ENCODE measurements at places on chromosomes 1 and 21.
A peak's percentile ranks its signal among the peaks of the same experiment; 100 is the strongest.

DNA sequence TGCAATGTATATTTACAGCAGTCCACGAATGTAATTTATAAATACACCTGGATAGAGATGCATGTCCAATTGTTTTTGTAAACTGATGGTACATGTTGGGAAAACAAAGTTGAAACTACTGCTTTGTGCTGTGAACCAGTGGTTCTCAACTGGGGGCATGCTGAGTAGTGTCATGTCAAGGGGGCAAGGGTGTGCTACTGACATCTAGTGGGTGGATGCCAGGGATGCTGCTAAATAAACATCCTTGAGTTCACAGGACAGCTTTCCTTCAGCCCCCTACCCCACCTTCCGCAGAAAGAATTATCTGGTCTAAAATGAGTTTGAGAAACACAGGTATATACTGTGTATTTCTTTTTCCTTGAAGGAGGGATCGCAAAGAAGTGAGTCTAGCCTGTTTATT, 95.9 kb downstream of the RASAL2 start:
- peak; percentile 72 for DNase-seq

DNA sequence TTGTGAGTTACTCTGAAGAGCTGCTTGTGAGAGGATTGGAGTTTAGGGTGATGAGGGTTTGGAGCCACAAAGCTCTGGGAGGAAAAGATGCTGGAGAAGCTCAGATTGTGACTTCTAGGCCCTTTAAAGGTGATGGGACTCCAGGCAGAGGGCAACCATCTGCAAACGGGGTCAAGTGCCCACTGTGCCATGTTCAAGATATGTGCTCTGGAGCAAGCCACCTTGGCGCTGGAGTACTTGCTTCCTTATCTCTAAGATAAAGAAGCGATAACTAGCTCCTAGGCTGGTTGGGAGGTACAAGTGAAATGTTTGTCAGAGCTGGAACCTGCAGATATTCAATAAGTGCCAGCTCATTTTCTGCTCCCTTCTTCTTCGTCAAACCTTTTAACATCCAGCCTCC, 14.3 kb upstream of the FOXE3 start:
- no peak for DNase-seq

- peak; percentile 25 for DNase-seq
Observed at GRCh38 chr1:156009404-156009803, 11.3 kb downstream of the SSR2 start.

DNA sequence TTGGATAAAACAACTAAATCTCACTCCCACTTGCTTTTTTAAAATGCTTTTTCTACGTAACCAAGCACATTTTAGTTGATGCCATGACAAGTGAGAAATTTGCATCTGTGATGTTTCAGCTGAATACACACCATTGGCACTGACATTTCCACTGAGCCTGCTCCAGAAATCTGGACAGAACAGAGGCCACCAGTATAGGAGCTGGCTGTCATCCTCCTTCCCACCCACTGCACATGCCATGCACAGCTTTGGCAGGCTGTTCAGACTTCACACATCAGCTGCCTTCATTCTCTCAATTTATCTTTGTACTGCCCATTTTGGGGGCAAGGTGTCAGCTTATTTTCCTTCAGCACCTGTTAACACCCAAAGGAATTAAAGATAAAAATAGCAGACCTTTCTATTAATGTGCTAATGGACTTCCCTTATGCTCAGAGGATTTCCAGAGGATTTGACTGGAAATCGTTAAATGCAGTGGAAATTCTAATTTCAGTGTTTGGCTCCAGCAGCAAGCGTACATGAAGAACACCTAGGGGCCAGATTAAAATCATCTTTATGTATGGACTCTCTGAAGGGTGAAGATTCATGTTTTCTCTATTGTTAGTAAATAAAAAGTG, 12.9 kb upstream of the PODN start:
- DNase-seq = no peak

GRCh38 chr1:205041998-205042910, 758 bp upstream of the CNTN2 start:
- DNase-seq = no peak

- DNase-seq = no peak
Observed at GRCh38 chr1:94355485-94355980, 62.7 kb upstream of the ABCD3 start.

GRCh38 chr1:10033359-10033845, 644 bp downstream of the UBE4B start:
- DNase-seq = peak; percentile 63

GRCh38 chr1:155001675-155002463, 733 bp upstream of the ZBTB7B start:
- DNase-seq = peak; percentile 99

- DNase-seq = no peak
Observed at GRCh38 chr1:222167896-222168295, 380.0 kb downstream of the HHIPL2 start.

DNA sequence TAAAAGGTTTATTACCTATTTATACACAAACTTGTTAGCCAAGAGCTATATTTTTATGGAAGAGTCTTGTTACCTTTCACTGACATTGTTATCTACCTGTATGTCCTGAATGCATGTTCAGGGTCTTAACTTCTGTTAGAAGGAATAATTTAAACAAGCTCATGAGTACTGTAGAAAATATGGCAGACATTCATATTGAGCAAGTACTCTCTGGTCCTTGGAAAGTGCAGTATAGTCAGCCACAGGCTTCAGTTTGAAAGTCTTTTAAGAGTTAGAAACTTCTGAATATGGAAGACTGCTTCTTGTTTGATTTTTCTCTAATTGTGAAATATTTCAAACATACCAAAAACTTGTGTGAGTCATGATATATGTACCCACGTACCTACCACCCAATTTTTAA, 16.6 kb downstream of the DIP2A start:
- no peak for DNase-seq

GRCh38 chr1:8162168-8162567, 136.1 kb upstream of the ERRFI1 start:
- DNase-seq = no peak

DNA sequence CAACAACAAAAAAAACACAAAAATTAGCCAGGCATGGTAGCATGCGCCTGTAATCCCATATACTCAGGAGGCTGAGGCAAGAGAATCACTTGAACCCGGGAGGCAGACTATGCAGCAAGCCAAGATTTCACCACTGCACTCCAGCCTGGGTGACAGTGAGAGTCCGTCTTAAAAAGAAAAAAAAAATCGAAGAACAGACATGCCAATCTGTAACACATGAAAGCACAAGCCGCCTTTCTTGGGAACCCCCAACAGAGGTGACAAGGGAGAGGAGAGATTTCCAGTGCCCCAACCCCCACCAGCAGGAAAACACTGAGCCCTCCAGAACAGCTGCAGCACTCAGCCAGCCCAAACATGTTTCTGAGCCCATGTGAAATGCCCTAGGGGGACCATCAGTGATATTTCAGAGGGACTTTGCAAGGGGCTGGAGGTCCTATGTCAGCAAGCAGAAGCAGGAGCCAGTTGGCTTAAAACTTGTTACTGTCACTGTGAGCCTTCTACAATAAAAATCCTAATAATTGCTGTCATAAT, 14.2 kb upstream of the EFNA1 start:
- DNase-seq = no peak

DNA sequence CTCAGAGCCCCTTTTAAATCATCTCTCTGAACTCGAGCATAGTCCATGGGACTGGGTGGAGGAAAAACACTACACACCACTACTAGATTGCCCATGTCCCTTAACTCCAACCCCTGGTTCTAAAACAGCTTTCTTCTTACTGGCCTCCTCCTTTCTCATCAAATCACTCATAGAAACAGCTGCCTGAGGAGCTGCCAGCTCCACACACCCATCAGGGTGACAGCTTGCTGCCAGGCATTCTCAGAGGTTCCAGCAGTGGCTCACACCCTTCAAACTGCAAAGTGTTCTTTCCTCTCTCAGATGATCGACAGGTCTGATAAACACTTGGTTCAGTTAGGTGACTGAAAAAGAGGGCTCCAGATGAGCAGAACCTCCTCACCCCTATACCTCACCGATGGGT, 543.0 kb upstream of the PLXNA2 start:
- DNase-seq = no peak

DNA sequence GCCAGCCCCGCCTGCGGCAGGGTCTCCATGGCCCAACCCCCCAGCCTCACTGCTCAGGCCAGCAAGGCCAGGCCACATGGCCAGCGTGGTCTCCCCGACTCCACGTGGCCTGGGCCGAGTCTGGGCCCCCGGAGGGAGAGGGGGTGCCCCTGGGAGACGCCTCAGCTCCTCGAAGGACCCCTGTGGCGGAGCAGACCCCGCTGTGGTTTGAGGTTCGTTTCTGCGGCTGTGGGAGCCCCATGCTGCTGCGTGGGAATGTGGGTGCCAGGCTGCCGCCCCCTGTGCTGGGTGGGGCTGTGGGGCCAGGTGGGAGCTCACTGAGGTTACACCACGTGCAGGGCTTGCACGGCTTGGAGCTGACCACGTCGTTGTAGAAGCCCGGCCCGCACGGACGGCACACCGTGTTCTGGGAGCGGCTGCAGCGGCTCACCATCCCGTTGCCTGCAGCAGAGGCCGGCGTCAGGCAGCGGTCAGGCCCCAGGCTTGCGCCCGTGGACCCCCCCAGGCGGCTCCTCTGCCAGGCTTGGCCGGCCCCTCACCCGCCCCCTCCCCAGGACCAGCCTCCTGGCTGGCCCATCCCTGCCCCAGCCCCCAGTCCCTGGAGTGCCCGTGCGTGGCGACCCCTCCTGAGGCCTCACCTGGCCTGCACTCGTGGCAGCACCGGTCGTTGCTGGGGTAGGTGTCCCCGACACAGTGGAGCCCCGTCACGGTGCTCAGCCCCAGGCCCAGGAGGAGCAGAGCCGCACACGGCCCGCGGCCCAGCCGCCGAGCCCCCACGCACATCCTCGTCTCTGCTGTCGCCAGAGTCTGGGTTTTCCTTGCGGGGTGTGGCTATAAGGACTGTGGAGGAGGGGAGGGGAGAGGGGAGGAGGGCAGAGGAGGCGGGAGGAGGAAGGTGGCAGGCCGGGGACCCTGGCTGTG, at the start of gene TNFRSF4:
Gene TNFRSF4 (minus strand): TSS at position 809 of the 921 bp plus-strand sequence. CDS start 26 bp downstream, at position 783.
- no peak for DNase-seq

GRCh38 chr1:228958121-228958520, 222.8 kb downstream of the RHOU start:
- DNase-seq = no peak

DNA sequence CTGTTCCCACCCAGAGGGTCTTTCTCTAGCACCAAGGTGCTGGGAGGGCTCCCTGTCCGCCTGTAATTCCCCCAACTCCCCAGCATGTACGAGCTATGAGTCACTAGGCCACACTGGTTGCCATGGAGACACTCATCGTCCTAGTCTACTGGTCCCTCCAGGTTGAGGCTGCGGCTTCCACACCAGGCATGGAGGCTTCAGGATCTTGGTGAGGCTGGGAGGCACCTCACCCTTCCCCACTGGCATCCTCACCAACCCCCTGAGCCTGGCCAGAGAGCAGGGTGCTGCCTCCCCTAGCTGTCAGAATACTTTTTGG, 75.6 kb upstream of the KAZN start:
- DNase-seq = no peak

- no peak for DNase-seq
Observed at GRCh38 chr1:222420633-222421032, 127.3 kb downstream of the HHIPL2 start.

DNA sequence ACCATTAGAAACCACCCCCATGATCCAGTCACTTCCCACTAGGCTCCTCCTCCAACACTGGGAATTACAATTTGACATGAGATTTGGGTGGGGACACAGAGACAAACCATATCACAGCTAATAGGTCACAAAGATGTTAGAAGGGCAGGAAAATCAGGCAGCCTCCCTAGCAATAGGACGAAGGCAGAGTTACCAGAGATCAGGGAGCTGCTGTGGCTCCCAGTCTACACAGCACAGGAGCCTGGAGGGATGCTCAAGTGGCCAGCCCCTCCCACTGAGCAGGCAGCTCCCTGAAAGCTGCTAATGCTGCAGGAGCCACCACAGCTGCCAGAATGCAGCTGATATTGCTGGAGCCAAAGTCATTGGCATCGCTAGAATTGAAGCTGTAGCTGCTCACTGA, 51.0 kb downstream of the CR1L start:
- DNase-seq = no peak

GRCh38 chr1:16289959-16290358, 53.0 kb upstream of the CPLANE2 start:
- DNase-seq = no peak

- DNase-seq = no peak
Observed at GRCh38 chr1:47658161-47658920, 220.5 kb downstream of the FOXD2 start.

GRCh38 chr1:91883470-91883869, 2.5 kb downstream of the TGFBR3 start:
- no peak for DNase-seq

DNA sequence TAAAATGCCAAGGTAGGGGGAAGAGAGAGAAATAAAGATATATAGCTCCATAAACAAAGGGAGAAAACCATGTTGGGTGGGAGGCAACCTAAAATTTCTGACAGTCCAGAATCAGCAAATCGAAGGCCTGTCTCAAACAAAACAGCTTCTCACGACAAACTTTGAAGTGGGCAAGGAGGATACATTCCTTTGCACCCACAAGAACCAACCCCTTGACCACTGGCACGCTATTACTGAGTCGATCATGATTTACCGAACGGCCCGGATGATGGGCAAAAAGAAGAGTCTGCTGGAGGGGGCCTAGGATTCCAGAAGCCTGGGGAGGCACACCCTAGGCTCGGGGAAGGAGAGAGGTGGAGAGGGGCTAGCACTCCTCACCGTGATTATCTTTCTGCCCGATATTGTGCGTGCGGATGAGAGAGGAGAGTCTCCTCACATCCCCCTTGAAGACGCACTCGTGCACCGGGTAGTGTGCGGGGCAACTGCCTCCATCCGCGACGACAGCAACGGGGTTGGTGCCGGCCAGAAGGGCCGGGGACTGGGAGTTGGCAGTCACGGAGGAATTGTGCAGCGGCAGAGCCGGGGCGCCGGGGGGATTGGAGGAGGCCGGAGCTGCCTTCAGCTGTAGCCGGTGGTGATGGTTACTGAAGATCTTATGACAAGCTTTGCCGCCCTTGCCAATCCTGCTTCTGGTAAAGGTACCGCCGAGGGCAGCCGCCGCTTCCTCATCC, 756 bp downstream of the ANKRD13C start:
- DNase-seq = peak; percentile 77

DNA sequence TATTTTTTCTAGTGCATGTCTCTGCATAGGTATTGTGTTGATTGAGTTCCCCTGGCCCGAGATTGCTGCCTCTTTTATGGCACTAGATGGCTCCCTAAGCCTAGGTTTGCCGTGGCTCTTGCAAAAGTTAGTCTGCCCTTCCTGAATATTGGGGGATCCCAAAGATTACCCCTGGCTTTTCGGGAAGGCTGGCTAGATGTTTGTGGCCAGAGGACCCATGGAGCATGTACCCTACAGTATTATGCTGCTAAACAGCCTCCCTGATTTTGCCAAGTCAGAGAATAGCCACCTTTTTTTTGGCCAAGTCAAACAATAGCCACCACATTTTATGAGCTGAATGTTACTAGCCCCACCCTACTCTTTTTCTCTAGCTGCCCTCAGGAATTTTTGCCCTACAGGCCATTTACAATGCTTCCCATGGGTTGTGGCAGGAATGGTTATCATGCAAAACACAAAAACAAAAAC, 343.2 kb downstream of the OLFM3 start:
- peak; percentile 65 for DNase-seq

DNA sequence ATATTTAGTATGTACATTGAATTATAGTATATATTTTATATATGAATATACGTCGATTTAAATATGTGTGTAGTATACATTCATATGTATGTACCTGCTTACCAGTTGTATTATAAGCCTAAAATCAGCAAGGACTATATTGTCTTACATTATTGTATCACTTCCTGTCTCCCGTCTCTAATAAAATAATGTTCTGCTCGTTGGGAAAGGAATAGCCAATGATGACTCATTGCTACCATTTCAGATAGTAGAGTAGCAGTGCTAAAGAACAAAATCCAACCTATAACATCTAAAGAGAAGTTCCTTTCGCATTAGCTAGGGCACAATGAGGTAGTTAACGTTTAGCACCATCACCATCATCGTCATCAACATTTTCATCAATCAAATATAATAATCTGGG, 39.9 kb upstream of the SMYD2 start:
- DNase-seq = no peak

All from Karpas-422 (cell line).